ENCODE measurements at places on chromosomes 1 and 21.

DNA sequence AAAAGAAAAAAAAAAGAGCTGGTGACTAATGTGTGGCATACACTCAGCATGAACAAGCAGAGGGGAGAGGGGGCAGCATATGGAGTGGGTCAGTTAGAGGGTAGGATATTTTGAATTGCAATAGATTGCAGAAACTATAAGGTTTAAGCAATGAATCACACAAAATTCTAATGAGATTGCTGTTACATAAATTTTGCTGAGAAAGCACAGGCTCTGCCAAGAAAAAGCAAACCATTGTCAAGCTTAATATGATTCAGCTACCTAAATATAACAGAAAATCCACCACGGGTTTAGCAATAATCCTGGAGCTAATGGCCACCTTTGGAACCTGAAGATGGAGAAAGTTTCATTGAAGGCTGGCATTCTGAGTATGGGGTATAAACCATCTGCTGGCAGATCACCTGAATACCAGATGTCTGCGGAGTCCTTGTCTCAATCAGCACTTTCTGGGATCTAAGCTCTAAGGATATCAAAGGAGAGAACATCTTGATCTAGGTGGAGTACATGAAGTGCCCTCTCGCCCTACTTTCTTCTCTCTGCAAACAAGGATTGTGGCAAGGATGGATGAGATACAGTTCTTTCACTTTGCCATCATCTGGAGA lies 30.3 kb upstream of the ANGPTL7 start:
- DNase-seq: no peak

- no peak for DNase-seq
These were observed 11.7 kb upstream of the NR5A2 start for GRCh38 chr1:200015811-200016210.

- DNase-seq: no peak
These were observed 544.6 kb downstream of the NEGR1 start for GRCh38 chr1:71737768-71738167.

DNA sequence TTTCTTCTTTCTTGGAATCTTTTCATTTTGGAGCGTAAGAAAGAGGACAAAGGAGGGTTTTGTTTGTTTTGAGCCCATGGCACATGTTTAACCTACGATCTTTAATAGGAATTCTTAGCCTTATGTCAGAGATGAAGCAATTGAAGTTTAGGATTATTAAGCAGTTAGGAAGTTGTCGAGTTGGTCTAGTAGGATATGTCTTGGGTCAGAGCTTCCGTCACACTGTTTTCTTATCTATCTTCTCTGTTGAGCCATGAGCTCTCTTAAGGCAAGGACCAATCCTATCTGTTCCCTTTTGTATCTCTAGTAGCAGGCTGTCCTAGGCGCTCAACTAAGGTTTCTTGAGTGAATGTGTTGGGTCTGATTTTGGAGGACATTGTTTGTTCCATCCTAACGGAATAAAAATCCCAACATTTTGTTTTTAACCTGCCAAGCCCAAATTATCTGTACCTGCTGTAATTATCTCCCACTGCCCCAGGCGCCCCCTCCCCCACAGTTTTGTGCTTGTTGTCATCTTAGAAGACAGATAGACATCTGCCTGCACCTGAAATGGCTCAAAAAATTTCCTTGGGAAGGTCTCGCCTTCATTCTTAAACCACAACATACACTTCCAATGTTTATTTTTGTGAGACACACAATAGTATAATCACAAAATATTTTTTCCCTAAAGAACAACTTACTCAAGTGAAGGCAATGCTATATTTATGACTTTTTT lies 95.3 kb upstream of the GADD45A start:
- no peak for DNase-seq

DNA sequence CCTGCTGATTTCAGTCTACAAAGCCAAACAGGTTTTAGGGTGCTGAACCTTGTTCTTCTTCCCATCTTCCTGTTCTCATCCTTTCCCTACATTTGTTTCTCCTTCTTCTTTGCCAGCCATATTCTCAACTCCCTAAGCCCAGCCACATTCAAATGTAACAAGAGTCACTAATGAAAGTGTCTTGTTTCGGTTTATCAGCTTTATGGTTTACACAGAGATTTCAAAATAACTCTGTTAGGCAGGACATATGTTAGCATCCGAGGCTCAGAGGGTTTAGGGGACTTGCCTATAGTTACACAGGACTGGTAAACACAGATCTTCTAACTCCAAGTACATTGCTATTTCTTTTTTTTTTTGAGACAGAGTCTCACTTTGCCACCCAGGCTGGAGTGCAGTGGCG lies 61.3 kb downstream of the NDUFS5 start:
- DNase-seq: no peak

DNA sequence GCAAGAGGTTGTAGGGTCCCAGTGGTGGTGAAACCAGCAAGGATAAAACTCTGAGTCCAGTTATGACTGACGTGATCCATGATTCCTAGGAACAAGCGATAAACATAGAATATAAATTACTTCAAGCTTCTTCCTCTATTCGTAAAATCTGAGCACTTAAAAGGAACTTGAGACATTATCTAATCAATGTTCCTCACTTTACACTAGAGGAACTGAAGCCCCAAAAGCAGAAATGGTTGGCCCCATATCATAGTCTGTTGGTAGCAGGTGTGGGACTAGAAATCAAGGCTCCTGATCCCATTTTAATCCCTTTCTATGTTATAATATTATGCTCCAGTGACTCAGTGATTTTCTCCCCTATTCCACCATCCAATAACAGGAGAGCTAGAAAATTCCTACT lies 21.9 kb upstream of the MNDA start:
- DNase-seq: no peak

Measured in substantia nigra (tissue), 51 donors.